ENCODE measurements at places on chromosomes 7 and 10. TPM values are rescaled to one million over a fixed set of nuclear protein-coding genes. Genes with fewer than 3 reads are reported as not detected.

Gene PDZD7
- total RNA-seq = 0.38 TPM

Gene C10orf53
- not detected for total RNA-seq

DNA sequence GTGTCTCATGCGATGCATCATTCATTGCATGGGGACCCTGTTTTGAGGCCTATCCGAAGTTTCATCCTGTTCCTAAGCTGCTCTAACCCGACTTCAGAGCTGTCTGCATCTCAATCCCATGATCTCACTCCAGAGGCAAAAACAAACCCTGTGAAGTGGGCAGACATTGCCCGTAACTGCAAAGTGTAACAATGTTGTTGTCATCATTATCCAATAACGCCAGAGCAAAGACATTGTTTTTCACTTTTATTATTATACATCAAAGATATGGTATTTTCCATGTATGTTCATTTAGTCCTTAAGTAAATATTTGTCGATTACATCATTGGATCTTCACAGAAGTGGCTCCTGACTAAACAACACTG is 246.7 kb downstream of the KLF6 start:
- DNase-seq = no peak

GRCh38 chr7:105496521-105496920 is 25.6 kb downstream of the PUS7 start:
- no peak for DNase-seq
